Activated naive CD8-positive, alpha-beta T cell treated with anti-CD3 and anti-CD28 coated beads, Interleukin-2, amount 50 U/mL, for 16 hours (primary cell): ENCODE measurements at places on chromosomes 4 and X.

DNA sequence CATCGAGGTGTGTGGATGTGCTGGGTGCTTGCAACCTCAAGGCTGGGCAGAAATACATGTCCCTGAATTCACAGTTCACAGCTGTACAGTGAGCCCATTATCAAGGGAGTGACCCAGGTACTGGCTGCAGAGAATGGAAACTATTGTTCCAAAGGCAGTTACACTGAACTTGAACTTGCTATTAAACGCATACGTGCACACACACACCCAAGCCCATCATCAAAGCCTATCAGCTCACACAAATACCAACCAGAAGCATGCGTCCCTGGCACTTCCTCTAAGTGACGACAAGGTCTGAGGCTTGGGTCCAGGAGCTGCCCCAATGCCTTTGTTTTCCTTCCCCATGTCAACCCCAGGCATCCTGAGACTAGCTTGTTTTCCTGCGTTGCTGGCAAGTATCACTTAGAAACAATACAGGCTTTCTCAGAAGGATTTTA is 88.6 kb downstream of the IRF2 start:
- no peak for DNase-seq

- no peak for DNase-seq
Observed at GRCh38 chr4:26907731-26908599, 47.3 kb downstream of the STIM2 start.

- DNase-seq = no peak
Observed at GRCh38 chr4:6257247-6258025, 12.2 kb upstream of the WFS1 start.

DNA sequence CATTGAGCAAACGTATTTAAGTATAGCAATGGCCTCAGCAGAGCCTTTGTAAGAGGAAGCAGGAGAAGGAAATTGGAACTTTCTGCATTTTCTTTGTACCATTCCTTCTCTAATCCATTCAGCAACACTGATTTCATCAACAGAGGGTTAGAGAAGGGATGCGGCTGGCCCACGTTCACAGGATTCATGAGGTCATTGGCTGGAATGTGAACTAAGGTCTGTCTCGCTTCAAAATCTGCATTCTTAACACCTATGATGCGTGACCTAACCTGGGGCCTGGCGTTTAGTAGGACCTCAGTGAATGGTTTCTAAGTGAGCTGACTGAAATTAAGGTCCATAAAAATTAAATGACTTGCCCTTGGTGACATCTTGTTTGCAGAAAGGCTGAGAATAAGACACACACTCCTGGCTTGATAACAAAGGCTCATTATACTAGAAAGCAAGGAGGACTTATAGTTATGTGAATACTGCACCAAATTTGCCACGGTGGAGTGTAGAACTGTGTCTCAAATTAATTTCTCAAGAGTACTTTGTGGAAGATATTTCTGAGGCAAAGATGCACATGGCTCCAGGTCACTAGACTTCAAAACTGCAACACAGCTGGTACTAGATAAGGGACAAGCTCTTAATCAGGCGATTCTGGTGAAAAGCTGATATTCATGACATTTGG is 25.4 kb downstream of the FGFBP1 start:
- DNase-seq = no peak

DNA sequence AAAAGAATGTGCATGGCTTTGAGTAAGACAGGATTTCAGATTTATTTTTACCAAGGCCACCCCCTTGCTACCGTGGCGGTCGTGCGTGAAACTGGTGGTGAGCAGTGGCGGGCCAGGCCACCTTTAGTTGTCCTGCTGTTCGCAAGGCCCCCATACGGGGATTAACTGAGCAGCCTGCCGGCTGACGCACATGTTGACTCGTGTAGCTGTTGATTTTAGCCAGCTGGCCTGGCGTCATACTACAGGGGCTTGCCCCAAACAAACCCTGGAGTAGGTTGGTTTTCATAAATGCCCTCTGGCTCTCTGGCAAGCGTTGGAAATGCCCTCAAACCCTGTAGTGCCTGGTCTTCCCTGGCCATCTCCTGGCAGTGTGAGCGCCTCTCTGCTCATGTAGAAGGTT is 28.4 kb downstream of the WFS1 start:
- no peak for DNase-seq

GRCh38 chr4:154030746-154031145 is 241.9 kb upstream of the SFRP2 start:
- DNase-seq = no peak

- no peak for DNase-seq
Observed at GRCh38 chrX:132022198-132022966, 720 bp upstream of the STK26 start.

DNA sequence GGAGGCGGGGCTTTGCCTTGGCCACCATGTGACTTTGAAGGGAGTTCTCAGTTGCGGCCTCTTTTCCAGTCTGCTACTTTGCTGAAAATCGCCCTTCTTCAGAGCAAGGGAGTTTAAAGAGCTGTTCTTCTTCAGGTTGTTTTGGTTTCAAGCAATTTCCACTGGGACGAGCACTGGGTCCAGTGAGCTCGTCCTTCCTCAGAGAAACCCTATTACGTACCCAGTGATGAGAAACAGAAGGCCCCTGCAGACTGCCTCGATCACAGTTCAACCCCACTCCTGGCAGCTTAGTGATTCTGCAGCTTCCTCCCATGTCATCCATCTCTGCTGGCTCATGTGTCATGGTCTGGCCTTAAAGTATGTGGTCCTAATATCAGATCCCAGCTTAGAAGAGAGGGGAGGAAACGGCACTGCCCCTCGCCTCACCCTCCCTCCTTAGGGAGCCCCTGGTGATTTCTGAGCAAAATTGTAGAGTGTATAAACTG is 7.8 kb upstream of the FAM149A start:
- DNase-seq = no peak

GRCh38 chr4:166972071-166972470 is 262.2 kb downstream of the SPOCK3 start:
- no peak for DNase-seq

DNA sequence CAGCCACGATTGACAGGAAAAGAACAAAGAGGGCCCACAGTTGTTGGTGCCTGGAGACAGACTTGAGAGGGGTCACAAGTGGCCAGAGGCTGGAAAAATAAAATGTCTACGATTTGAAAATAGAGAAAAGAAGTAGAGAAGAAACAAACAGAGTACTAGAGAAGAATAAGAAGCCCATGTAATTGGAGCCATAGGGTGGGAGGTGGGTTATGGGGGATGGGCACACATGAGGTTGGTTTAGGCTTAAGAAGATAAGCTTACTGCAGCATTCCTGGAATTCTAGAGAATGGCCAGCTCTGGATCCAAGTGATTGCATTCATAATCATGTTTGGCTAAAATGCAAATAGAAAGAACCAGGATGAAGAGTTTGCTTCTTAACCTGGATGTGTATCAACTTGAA is 210.7 kb downstream of the MAML3 start:
- DNase-seq = no peak

DNA sequence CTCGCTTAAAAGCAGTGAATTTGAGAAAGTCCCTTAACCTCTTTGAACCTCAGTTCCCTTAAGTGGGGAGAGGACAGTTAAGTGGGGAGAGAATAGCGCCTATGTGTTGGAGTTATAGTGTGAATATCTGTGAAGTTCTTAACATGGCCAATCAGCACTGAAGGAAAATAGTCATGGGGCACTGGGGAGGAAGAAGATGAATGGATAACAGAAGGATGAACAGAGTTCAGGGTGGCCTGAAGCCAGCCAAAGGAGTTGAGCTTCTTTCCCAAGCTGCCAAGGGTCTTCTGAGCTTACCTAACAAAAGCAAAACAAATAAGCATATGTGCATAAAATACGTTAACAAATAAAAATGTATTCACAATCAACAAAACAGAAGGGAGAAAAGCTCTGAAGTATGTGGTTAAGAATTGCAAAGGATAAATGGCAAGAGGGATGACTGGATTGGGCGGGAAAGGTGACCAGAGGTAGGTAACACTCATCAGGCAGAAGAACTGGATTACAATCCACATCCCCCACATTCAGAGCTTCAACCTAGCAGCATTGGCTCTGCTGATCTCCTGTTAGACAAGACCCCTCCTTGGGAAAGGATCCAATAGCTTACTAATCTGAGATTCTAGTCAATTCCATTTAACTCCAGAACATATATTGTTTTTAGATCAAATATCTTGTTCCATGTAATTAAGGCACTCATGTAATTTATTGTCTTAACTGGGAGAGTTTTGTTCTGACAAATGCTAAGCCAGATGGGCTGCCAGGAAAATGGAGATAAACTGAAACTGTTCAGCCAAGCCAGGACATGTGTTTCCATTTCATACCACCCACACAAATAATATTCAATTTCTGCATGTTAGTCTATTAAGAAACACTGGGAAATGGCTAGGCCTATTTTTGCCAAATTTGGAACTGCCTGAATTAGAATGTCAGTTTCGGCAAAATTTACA is 221.2 kb downstream of the LDB2 start:
- DNase-seq = no peak

DNA sequence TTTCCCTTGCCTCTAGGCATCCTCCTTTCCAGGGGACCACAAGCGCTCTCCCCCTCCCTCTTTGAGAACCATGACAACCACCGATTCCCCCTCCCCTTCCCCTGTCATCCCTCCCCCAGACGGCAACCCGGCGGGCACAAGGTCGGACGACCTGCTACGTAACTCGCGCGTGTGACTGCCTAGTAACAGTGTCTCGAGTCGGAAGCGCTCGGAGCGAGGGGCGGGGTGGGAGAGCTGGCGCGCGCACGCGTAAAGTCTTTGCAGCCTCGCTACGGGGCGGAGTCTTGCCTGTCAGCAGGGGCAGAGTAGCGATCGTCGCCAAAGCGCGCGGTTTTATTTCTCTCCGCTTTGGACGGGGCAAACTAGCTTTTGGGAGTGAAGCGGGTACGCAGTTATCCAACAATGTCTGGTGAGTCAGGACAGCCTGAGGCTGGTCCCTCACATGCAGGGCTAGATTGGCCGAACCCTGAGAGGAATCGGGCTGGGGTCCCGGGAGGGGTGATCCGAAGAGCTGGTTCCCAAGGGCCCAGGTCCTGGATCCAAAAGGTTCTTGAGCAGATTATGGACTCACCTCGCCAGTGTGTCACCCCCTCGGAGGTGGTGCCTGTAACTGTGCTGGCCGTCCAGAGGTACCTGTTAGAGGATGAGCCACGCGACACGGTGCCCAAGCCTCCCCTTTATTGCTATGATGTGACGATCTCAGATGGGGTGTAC is at the start of gene RADX:
TSS of gene RADX (plus strand) at position 300 of the 714 bp plus-strand sequence. CDS start at position 403, 103 bp downstream.
- peak; percentile 57 for DNase-seq

- no peak for DNase-seq
Observed at GRCh38 chrX:11968991-11969390, 169.3 kb upstream of the FRMPD4 start.

GRCh38 chrX:48648336-48648751 is 35.3 kb upstream of the WAS start:
- DNase-seq = no peak

GRCh38 chr4:123613586-123614344 is 217.2 kb downstream of the SPRY1 start:
- DNase-seq = no peak

DNA sequence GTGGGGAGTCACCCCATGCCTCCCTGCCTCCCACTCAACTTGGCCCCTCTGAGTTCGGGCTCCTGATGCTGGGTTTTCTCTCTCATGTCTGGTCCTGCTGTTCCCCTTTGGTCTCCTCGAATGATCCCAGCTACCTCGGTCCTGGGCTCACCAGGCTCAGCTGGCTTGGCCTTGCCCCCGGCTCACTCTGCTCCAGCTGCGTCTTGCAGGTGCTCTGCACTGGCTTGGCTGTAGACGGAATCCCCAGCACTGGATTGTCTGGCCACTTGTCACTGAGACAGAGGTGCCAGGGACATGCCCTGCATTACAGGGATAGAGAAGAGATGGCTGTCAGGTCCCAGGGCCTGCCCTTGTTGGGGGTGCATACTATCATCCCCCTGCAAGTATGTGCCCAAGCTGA is 41.6 kb upstream of the NYX start:
- no peak for DNase-seq

- DNase-seq = no peak
Observed at GRCh38 chr4:182065255-182065654, 177.9 kb upstream of the TENM3 start.

DNA sequence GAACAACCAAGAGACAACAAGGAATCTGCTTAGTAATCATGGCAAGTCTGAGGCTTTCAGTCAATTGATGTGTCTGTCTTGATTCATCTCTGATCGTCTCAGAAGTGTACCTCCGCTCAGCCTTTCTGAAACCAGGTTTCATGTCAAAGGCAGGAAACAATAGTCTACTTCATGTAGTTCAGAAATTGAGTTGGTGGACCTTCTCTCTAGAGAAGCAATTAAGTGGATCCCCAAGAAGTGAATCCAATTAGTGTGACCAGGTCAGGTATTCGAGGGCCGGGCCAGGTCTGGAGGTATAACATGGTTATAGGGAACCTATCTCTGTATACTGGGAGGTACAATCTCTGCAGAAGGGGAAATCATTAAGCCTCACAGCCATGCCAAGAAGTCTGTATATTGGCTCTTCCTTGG is 32.0 kb downstream of the DAPP1 start:
- no peak for DNase-seq

- no peak for DNase-seq
Observed at GRCh38 chrX:115337491-115338144, 48.1 kb downstream of the LUZP4 start.

DNA sequence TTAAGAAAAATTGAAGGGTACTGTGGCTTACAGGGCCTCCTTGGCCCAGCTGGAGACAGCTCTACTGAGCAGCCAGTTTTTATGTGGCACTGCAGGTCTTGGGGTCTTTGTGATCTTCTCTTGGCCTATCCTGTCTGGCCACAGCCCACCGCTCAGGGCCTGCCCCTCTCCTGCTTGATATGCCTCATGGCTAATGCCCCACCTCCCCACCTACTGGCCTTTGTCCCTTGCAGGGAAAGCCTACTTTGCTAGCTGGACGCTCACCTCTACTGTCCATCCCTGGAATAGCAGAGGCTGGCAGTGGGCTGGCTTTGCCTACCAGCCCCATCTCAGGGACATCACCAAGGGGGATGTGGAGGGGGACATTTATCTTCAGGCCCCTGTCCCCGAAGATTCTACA is 134.1 kb downstream of the PJA1 start:
- DNase-seq = no peak

- no peak for DNase-seq
Observed at GRCh38 chr4:168797194-168797593, 212.9 kb downstream of the CBR4 start.

- no peak for DNase-seq
Observed at GRCh38 chr4:3802571-3803474, 36.6 kb downstream of the ADRA2C start.

- DNase-seq = no peak
Observed at GRCh38 chr4:83285055-83285407, 433 bp upstream of the COQ2 start.

DNA sequence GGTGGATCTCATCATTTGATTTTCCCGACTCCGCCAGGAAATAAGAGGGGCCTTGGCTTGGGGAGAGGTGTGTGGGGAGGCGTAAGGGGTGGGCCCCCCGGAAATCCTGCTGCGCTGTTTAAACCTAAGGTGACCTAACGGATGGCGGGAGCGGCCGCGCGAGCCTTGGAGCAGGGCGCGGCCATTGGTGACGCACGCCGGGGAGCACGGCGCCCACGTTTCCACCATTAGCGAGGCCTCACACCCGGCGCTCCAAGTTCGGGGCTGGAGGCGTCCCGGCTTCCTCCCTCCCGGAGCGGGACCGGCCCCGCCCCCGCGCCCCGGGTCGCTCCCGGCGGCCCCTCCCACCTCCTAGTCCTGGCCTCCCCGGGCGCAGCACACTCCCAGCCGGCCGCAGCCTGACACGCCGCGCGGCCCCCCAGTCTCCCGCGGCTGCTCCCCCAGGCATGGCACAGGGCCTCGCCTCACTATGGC is at the start of gene SMS:
TSS of gene SMS (plus strand) at position 354 of the 474 bp plus-strand sequence. CDS start at position 470, 116 bp downstream.
- DNase-seq = peak; percentile 16

- DNase-seq = no peak
Observed at GRCh38 chr4:80074069-80074468, 1.0 kb upstream of the ANTXR2 start.
